Dermis blood vessel endothelial cell (primary cell): ENCODE measurements at places on chromosomes 1 and 21. TPM values are rescaled to one million over a fixed set of nuclear protein-coding genes. Genes with fewer than 3 reads are reported as not detected.

The OR10Z1 gene
- not detected in 2 replicates for total RNA-seq

The ACTN2 gene
- 0.09 TPM in 1 of 2 replicates, not detected in the other for total RNA-seq

The ADORA1 gene
- total RNA-seq: 0.19 TPM in 1 of 2 replicates, not detected in the other

The CCDC28B gene
- total RNA-seq: 10.8 and 16.8 TPM in 2 replicates

The NCSTN gene
- 80.2 and 117 TPM in 2 replicates for total RNA-seq

The CYP4A11 gene
- total RNA-seq: not detected in 2 replicates

The TRAF3IP3 gene
- not detected in 2 replicates for total RNA-seq

The HMCN1 gene
- total RNA-seq: 3.6 and 8.3 TPM in 2 replicates

The ADGRB2 gene
- total RNA-seq: 0.17 and 0.28 TPM in 2 replicates

The NUDT4B gene
- 26.9 and 28.2 TPM in 2 replicates for total RNA-seq

The ABCG1 gene
- total RNA-seq: 81.6 and 111 TPM in 2 replicates

The AHCYL1 gene
- total RNA-seq: 47.1 and 62.7 TPM in 2 replicates

The S100B gene
- not detected in 2 replicates for total RNA-seq

The C1orf94 gene
- total RNA-seq: not detected in 2 replicates

The F5 gene
- not detected in 2 replicates for total RNA-seq

The NFASC gene
- total RNA-seq: 0.17 and 0.42 TPM in 2 replicates

The SPRR1A gene
- not detected in 2 replicates for total RNA-seq

The PLEKHN1 gene
- total RNA-seq: 0.17 and 0.37 TPM in 2 replicates

The SMG5 gene
- total RNA-seq: 74.2 and 89.6 TPM in 2 replicates

The NPPB gene
- not detected in 2 replicates for total RNA-seq

The FCRL1 gene
- total RNA-seq: not detected in 2 replicates
